CD4-positive, alpha-beta T cell treated with Interleukin-6 at 100 ng/mL for 8 hours (primary cell): ENCODE measurements at places on chromosomes 6 and 20.

DNA sequence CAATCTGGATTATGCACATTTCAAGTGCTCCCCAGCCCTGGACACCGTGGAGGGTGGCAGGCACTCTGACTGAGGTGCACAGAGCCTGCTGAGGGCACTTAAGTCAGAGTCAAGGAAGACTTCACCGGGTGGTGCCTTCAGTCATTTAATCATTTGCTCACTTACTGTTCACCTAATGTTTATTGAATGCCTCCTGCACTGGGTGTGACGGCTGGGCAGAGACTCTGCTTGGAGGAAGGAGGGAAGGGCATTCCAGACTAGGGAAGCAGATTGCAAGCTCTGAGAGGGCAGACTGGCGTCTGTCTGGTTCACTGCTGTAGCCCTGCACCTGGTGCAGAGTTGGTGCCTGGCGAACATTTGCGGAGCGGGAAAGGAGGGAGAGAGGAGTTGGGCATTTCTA, 54.2 kb upstream of the FAM83D start:
- DNase-seq: no peak

DNA sequence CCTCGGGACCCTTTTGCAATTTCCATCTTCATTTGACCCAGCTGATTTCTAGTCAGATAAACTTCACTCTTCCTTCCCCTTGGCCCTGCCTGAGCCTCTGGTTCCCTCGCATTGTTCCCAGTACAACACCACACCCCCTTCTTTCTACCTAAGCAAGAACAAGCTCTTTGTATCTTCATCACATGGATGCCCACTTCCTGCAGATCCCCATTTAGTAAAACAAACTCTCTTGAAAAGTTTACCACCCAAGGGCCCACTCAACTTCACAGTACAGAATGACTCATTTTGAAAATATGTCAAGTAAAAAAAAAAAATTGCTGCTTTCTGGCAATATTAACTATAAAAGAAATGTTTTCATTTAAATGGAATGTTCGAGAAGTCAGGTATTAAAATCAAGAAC, 5.2 kb downstream of the FAXC start:
- no peak for DNase-seq

DNA sequence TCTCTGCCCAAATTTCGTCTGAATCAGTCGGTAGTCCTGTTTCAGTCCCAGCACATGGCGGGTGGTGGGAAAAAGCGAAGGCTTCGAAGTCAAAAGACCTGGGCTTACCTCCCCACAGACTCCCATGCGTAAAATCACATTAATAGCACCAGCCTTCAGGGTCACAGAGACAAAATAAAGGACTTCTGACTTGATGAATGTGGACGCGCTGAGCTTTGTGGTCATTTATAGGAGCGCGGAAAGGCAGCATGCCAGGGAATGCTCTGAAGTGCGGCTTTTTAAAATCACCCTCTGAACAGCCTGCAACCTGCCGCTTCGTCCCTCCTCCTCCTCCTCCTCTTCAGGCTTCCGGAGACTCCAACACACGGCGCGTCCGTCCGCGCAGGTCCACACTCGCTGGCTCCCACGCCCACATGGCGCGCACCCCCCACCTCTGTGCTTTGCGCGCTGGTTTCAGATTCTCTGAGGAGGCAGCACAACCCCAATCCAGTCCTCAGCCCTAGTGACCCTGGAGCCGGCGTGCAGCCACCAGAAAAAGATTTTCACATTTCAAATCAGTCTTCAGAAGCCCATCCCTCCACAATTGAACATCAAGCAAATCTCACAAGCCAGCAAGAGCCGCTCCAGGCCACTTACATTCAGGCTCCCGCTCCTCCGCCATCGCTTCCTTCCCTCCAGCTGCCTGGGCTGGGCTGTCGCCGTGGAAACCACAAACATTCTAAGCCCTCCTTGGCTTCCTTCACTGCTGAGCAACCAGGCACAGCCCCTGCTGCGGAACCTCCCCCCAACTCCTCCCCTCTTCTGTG, at the start of gene C6orf118:
Gene C6orf118, minus strand, starts transcription at position 680 of the 806 bp plus-strand sequence. Its CDS starts 19 bp downstream, at position 661.
- no peak for DNase-seq

- no peak for DNase-seq
Observed at GRCh38 chr6:25641940-25642666, 9.9 kb upstream of the SCGN start.

DNA sequence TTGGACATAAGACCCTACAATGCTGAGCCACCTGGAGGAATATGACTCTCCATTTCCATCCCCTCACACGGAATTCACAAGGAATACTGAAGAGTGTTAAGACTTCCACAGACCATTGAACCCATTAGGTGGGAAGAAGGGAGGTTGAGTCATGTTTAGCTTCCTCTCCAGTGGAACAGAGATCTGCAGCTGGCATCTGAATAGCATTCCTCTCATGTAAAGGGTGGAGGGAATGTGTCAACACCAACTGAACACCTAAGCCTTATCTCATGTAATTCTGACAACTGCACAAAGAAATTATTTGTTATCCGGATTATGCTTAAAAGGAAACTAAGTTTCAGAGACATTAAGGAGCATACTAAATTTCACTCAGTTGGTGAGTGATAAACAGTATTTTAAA, 705.9 kb downstream of the MAFB start:
- no peak for DNase-seq

GRCh38 chr20:381581-382290, 1.2 kb downstream of the TRIB3 start:
- peak; percentile 81 for DNase-seq

DNA sequence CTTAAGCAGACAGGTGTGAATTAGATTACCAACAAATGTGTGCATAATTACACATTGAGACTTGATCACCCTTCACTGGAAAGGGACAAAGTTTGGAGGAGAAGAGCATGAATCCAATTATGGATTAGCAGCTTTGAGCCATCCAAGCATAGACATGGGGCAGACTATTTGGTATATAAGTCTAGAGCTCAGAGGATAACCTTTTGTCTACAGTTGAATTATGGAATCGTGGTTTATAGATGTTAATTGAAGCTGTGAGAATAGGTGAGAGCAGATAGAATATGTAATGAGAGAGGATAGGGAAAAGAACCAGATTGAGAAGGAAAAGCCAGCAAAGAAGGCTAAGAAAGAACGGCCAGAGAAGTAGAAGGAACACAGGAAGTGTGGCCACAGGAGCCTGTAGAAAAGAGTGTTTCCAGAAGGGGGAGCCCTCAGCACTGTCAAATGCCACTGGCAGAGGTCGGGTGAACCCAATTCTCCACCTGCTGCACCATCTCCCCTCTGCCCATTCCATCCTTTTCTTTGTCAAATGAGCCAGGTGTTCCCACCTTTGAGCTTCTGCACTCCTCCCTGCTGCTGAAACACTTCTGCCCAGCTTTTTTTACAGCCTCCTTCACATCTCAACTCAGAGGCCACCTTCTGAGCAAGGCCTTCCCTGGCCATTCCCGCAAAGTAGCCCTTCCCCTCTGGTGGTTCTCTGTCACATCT, 7.3 kb downstream of the DNTTIP1 start:
- DNase-seq: peak; percentile 73

- DNase-seq: no peak
Observed at GRCh38 chr6:55388211-55388610, 60.9 kb downstream of the GFRAL start.

GRCh38 chr6:154767003-154767723, 33.9 kb downstream of the SCAF8 start:
- DNase-seq: no peak

DNA sequence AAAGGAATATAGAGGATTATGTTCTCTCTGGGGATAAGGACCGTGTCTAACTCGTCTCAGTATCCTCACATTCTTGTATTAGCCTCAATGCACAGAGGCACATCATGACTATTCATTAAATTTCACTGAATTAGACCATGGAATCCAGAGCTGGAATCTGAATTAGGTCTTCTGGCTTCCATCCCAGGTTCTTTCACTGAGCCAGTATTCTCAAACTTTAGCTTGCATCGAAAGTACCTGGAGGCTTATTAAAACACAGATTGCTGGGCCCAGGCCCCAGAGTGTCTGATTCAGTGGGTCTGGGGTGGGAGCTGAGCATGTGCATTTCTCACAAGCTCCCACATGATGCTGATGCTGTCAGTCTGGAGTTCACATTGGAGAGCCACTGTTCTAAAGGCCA, 142.0 kb downstream of the UST start:
- no peak for DNase-seq

- DNase-seq: no peak
Observed at GRCh38 chr6:3227363-3228045, at the start of gene TUBB2B. TSS of gene TUBB2B (minus strand) at chr6:3227653. CDS start at chr6:3227543, 110 bp downstream.

- peak; percentile 47 for DNase-seq
Observed at GRCh38 chr20:32971703-32972161, 32.5 kb downstream of the SUN5 start.

DNA sequence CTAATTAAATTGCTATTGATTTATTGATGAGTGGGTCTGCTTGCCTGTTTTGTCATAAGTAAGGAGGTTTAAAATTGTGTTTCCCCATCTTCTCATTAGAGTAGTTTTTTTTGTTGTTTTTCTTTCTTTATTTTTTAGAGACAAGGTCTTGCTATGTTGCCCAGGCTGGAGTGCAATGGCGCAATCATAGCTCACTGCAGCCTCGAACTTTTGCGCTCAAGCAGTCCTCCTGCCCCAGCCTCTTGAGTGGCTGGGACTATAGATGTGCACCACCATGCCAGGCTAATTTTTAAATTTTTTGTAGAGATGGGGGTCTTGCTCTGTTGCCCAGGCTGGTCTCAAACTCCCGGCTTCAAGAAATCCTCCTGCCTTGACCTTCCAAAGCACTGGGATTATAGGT, 31.0 kb downstream of the ANKS1A start:
- DNase-seq: no peak

- no peak for DNase-seq
Observed at GRCh38 chr6:6357032-6357431, 36.6 kb upstream of the F13A1 start.

DNA sequence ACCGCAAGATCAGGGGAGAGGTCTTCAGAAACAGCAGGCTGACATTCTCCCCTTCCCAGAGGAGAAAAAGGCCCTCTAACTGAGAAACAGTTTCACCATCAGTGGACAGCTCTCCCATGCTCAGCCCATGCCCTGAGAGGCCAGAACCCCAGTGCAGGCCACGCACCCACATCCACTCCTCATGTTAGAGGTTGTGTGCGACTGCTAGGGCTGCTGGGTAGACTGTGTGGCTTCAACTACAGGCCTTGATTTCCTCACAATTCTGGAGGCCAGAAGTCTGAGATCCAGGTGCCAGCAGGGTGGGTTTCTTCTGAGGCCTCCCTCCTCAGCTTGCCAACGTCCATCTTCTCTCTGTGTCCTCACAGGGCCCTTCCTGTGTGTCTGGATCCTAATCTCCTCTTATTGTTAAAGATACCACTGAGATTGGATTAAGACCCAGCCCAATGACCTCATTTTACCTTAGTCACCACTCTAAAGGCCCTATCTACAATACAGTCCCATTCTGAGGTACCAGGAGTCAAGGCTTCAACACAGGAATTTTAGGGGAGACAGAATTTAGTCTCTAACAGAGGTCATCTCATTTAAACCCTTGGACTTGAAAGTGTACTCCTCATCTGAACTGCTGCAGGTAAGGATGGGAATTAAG, 67.7 kb upstream of the CD93 start:
- no peak for DNase-seq

GRCh38 chr20:8153281-8153908, 21.3 kb downstream of the PLCB1 start:
- DNase-seq: peak; percentile 52

DNA sequence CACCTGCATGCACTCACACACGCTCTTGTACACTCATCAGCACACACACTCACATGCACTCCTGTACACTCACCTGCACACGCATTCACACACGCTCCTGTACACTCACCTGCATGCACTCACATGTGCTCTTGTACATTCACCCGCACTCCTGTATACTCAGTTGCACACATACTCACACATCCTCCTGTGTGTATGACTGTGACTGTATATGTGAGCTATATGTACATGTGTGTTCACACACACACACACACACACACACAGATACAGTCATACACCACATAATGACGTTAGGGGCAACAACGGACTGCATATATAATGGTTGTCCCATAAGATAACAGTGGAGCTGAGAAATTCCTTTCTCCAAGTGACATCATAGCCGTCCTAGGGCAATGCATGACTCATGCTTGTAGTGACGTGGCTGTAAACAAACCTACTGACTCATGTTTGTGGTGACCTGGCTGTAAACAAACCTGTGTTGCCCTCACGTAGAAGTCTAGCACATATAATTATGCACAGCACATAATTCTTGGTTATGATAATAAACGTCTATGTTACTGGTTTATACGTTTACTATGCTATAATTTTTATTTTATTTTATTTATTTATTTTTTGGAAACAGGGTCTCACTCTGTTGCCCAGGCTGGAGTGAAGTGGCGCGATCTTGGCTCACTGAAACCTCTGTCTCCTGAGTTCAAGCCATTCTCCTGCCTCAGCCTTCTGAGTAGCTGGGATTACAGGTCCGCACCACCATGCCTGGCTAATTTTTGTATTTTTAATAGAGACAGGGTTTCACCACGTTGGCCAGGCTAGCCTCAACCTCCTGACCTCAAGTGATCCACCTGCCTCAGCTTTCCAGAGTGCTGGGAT, 22.8 kb upstream of the TAF4 start:
- no peak for DNase-seq
